ENCODE measurements at places on chromosomes 11 and 22.

GRCh38 chr11:108620958-108621772 is 27.6 kb upstream of the EXPH5 start:
- DNase-seq: no peak

GRCh38 chr11:122751292-122752070 is 86.8 kb upstream of the CRTAM start:
- DNase-seq: no peak

GRCh38 chr11:63641727-63642126 is 27.5 kb upstream of the PLAAT3 start:
- no peak for DNase-seq

DNA sequence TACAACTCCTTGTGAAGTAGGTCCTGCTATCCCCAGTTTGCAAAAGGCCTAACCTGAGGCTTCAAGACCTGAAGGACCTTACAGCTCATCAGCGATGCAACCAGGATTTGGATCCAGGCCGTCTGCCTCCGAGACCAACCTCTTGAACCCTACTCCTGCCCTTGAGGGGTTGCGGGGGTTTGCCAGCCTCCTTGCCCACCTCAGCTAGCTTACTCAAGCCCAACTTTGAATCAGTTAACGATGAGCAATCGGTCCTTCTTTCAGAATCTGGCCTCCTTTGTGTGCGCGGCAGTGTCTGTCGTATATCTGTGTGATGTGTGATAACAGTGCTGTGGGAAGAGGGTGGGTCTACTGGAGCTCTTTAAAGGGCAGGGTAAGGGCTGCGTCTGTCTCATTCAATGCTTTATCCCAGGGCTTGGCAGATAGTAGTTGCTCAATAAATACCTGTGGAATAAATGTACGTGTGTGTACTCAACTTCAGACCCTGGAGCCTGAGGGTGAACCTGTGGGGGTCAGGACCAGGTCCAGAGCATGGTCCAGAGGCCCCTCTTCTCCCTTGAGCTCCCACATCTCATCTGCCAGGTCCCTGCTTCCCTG is 3.2 kb downstream of the CHRM1 start:
- no peak for DNase-seq

GRCh38 chr22:28734393-28734792 is 7.2 kb downstream of the CHEK2 start:
- DNase-seq: no peak

DNA sequence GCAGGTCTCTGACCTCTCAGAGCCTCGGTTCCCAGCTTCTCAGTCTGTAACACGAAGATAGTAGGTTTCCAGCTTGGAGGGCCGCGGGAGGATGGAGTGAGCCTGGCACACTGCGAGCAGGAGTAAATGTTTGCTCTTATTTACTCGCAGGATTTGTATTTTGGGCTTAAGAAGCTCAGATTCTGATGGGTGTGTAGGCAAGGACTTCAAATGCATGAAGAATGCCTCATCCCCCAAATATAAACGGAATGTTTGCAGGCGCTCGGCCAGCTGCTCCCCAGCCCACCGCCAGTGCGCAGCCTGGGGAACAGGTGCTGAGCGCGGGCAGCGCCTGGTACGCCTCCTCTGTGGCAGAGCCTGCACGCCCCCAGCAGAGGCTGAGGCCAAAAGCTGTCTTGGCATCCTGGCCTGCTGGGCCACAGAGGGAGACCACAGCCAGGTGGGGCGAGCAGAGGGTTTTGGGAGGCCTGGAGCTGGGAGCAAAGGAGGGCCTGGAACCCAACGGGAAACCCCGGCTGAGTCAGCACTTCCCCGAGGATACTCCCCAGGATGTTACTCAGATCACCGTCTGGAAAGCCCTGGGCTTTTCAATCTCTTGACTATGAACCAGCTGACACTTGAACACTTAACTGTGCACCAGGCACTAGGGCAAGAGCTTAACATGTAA is 9.4 kb downstream of the EHD1 start:
- DNase-seq: no peak
